ENCODE measurements at places on chromosomes 2 and 18. TPM values are rescaled to one million over a fixed set of nuclear protein-coding genes. Genes with fewer than 3 reads are reported as not detected.
A peak's percentile ranks its signal among the peaks of the same experiment; 100 is the strongest.

The SIX3 gene
- polyA plus RNA-seq, result 0.21 TPM

The AFF3 gene
- polyA plus RNA-seq, result 0.73 TPM

DNA sequence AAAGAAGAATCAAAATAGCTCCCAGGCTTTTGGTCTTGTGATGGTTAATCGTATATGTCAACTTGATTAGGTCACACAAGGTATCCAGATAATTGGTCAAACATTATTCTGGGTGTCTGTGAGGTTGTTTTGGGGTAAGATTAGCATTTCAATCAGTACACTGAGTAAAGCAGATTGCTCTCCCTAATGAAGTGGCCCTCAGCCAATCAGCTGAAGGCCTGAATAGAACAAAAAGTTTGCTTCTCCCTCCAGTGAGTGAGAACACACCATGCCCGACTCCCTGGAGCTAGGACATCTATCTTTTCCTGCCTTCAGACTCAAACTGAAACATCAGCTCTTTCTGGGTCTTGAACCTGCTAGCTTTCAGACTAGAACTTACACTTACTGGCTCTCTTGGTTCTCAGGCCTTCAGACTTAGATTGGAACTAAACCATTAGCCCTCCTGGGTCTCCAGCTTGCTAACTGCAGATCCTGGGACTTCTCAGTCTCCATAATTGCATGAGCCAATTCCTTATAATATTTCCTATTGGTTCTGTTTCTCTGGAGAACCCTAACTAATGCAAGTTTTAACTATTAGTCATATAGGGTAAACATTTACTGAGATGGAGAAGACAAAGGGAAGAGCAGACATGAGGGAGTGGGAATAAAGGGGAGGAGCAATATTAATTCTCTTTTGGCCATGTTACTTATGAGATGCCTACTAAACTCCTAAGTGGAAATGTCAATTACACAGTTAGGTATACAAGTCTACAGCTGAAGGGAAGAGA is 25.5 kb downstream of the LNPK start:
- no peak for DNase-seq

The PUM2 gene
- 27.8 TPM for polyA plus RNA-seq

DNA sequence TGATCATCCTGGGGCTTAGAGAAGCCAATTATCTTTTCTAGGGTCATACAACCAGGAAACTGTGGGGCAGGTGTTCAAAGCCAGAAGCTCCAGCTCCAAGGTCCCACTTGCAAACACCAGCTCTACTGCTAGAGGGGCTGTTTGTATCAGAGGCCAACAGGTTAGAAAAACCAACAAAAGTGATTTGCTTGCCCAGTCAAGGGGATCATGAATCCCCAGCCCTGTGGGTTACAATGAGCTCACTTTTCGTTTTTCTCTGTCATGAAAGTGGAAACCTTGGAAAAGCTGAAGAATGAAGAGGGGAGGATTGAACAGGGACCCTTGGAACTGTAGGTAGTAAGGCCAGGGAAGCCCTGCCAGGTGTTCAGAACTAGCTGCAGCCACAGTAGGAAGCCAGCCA is 119.2 kb downstream of the SPP2 start:
- DNase-seq, result no peak

The MFSD2B gene
- 0.82 TPM for polyA plus RNA-seq

The CDK5R2 gene
- 0.19 TPM for polyA plus RNA-seq

DNA sequence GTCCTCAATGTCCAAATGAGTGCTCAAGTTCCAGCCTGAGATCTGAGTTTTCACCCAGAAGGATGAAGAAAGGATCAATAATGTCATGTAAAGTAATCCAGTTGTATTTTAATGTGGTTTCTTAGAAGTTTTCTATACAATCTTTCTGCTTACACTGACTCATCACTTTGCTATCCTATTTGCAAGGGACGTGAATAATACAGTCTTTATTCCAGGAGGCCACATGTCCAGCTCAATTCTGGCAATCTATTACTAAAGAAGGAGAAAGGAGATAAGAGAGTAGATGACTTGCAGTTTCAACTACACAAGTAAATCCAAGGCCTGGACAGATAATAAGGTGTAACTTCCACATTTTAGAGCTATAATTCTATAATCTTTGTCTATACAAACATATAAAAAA is 601.1 kb upstream of the SETBP1 start:
- DNase-seq, result no peak

- no peak for DNase-seq
Observed at GRCh38 chr2:122328816-122329215, 573.4 kb downstream of the TSN start.

- DNase-seq, result peak; percentile 56
Observed at GRCh38 chr2:28362991-28363521, 29.6 kb upstream of the FOSL2 start.

DNA sequence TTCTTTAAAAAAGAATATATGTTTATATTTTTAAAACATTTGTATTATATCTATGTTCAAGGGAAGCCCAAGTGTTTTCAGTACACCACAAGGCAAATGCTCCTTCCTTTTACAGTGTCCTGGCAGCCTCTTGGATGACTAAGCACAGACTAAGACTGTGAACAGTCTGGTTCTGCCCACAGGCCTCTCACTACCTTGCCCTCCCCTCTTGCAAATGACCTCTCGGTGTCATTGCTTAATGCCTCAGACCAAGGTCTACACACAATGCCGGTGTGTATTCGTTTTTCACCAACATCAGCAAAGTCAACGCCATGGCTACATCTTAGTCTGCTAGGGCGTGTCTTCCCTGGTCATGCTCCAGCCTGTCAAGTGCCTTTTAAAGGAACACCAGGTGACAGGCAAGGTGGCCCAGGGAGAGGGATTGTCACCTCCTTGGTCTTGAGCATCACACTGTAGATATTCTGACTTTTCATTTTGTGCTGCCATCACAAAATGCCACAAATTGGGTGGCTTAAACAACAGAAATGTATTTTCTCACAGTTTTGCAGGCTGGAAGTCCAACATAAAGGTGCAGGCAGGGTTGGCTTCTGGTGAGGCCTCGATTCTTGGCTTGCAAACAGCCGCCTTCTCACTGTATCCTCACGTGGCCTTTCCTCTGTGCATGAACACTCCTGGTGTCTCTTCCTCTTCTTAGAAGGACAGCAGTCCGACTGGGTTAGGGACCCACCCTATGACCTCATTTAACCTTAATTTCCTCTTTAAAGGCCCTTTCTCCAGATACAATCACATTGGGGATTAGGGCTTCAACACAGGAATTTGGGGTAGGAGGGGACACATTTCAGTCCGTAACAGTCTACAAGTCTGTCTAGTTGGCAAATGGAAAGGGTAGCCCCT is 266.5 kb downstream of the KLHL29 start:
- DNase-seq, result no peak

DNA sequence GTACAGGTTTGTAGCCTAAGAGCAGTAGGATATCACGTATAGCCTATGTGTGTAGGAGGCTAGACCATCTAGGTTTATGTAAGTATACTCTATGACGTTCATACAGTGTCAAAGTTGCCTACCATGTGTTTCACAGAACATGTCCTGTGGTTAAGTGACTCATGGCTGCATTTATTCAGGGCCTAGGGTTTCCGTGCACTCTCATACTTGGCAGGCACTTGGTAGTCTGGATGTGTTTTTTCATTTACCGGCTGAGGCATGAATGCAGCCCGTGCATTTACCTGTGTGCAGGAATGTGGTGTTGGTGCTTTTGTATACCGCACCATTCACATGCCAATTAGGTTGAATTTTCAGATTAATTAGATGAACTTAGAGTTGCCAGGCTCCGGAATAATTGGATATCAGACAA is 43.4 kb downstream of the MYL12B start:
- DNase-seq, result no peak

The RESP18 gene
- not detected for polyA plus RNA-seq

- no peak for DNase-seq
Observed at GRCh38 chr2:86557836-86558235, 5.4 kb downstream of the CHMP3 start.

DNA sequence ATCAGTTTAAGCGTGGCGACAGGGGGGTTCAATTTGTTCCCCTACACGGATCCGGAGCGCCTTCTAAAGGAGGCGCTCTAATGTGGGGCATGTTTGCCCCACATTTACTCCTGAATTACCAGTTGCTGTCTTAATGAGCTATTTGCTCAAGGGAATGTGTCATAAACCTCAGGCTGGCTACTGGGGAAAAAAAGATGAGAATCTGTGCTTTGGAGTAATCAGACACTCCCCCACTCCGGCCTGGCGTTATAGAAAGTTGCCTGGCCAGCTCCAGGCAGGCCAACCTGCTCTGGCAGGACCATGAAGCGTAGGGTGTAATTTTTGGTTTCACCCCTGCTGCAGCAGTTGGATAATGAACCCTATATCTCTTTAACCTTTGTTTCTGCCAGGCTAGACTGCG is 31.0 kb upstream of the MAP3K20 start:
- DNase-seq, result no peak

DNA sequence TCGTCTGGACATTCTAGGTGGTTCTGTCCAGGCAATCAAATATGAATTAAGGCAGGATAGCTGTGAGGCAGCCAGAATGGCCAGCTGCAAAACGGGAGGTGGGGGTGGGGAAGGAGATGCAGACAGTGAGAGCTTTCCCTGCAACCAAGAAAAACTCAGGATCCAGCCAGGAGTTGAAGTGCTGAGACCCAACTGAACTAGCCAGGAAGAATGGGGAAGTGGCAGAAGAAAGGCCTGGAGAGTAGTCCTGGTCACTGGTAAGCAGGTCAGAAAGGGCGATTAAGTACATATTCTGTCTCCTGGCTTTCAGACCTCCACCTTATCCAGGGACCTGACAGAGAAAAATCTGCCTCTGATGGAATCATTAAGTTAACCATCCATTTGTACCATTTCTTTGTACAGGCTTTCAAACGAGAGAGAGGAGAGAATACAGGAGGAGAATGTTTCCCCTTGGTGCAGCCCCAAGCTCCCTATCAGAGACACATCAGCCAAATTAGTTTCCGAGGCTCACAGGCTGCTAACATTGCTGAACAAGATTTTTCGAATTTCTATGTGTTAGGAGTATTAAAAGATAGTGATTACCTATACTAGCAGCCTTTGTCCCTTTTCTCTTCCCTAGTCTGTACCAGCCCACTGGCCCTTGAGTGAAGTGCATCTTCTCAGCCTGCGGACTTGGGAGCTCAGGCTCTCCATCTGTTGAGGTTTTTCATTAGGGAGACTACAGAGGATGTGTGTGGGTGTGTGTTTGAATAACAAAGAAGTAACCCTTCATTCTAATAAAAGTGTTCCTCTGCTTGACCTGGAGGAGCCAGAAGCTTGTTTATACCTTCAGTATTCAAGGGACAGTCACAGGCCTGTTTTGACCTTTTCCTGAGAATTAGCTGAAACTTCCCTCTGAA is 12.5 kb upstream of the HOXD1 start:
- DNase-seq, result peak; percentile 39

DNA sequence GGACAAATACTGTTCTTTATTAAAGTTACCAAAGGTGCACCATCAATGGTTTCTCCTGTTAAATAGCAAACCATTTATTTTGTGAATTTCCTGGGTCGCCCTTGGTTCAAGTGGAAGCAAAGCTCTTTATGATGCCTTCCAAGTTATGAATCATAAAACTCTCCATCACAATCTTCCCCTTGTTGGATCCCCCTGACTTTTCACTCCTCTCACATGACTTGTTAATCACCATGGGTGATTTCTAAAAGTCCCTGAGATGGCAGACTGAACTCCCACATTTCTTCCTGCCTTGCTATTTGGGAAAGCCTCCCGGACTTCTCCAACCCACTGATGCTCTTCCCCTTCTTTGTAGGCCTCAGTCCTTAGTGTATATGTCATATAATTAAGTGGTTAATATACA is 176.0 kb downstream of the THADA start:
- no peak for DNase-seq

DNA sequence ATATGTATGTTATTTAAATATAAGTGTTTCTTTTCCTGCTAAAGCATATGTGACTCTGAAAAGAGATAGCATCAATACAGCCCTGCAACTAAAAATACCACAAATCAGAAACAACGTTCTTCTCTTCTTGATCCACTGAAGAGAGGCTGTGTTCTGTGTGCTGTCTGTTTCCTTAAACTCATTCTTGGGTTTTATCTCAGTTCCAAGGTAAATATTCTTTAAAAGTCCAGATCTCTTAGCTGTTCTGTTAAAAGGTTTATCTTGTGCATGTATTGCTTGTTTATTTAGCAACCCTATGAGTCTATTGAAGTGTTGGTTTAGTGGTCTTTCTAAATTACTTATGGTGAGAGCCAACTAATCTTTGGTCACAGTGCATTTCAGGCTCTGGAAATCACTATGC is 173.3 kb upstream of the NT5C1B start:
- no peak for DNase-seq

DNA sequence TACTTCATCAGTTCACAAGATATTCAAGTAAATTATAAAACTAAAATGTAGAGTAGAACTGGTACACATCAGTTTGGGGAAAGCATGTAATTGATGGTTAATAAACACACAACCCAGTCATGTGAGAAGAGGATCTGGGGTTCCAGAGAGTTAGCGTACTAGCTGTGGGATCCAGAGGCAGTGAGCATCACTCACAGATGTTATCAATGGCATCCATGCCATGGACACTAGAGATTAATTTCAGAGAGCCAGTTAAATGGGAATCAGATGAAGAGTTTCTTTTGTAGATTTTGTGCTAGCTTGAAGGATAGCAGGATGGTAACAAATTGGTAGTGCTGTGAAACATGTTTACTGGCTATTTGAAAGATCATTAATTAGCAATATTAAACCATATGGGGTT is 21.8 kb upstream of the CCDC68 start:
- no peak for DNase-seq

GRCh38 chr2:44295633-44296359 is 20.5 kb downstream of the SLC3A1 start:
- DNase-seq, result peak; percentile 66

DNA sequence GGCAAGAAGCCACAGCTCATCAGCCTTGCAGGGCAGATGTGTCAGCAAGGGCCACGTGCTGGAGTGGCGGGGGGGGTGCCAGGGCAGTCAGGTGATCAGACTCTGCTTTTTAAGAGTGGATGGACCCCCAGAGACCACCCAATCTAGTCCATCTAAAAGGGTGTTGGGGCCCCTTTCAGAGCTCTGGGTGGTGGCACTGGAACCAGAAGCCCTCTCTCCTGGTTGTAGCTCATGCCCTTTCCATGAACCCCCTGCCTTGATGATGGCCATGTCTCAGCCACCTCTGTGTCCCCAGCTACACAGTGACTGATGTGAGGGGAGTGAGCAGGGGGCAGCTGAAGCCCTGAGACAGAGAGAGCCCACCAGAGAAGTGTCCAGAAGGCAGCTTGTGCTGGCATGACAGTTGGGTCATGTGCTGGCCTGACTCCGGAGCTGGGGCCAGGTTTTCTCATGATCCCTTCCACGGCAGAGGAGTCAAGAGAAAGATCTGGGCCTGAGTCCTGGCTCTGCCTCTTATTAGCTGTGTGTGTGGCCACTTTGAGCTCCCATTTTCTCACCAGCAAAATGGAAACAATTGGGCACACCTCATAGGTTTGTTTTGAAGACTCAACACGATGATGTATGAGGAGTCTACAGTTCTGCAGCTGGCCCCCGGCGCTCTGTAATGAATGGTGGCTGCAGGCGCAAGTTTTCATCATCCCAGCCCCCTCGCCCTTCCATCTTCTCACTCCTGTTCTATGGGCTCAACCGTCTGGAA is 195.7 kb downstream of the ZFP36L2 start:
- DNase-seq, result no peak

The DLGAP1 gene
- 17.0 TPM for polyA plus RNA-seq

GRCh38 chr18:8389391-8390340 is 219.6 kb upstream of the RAB12 start:
- DNase-seq, result peak; percentile 93

- DNase-seq, result no peak
Observed at GRCh38 chr2:29189052-29189451, 73.8 kb downstream of the CLIP4 start.
